ENCODE measurements at places on chromosomes 2 and 18.

DNA sequence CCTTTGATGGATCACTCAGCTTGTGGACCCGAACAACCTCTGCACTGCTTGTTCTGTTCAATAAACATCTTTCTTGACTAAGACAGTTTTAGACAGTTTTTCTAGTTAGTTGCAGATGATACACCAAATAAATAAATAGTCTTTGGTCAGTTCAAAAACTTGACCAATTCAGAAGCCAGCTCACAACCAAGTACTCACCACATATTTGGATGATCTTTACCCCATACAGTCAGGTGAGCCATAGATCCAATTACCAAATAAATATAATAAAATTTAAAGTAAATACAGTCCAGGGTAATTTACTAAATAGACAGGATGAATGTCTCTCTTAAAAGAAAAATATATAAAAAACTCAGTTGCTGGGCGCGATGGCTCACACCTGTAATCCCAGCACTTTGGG, 18.2 kb downstream of the SCN3A start:
- DNase-seq: no peak

GRCh38 chr2:63218800-63219526, 168.3 kb downstream of the OTX1 start:
- DNase-seq: no peak

DNA sequence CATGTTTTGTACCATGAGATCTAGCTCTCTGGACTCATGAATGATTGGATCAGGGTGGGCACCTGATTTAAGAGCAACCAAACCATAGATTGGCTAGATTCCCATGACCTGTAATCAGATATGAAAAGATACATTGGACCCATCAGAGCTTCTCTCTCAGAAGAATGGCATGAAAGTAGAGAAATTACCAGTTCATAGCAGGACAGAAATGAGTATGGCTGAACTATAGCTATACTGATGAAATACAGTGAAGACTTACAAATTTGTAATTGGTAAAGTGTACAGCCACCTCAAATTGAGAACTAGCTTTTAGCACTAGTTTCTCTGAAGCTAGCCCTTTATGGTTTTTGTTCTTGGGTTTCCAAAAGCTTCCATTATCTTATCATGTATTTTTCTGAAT, 19.0 kb upstream of the EML4 start:
- no peak for DNase-seq

DNA sequence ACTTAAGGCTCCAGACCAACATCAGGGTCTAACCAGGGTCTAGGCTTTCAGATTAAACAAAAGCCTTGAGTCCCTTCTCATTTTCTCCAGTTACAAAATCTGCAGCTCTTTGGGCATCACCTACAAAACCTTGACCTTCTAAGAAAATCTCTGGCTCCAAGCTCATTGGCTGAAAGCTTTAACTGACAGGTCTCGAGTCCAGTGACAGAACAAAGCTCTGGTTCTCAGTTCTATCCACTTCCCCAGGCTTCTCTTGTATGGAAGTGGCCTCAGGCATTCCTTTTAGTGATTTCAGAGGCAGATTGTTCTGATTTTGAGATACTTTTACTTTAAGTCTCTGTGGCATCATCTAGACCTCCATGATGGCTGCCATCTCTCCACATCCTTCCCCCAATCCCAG, 11.3 kb downstream of the SIX2 start:
- DNase-seq: no peak

Data from WERI-Rb-1 (cell line).